ENCODE measurements at places on chromosomes 12 and 14.

- no peak for DNase-seq
These were observed 270.1 kb downstream of the ZFP36L1 start for GRCh38 chr14:68522510-68523325.

DNA sequence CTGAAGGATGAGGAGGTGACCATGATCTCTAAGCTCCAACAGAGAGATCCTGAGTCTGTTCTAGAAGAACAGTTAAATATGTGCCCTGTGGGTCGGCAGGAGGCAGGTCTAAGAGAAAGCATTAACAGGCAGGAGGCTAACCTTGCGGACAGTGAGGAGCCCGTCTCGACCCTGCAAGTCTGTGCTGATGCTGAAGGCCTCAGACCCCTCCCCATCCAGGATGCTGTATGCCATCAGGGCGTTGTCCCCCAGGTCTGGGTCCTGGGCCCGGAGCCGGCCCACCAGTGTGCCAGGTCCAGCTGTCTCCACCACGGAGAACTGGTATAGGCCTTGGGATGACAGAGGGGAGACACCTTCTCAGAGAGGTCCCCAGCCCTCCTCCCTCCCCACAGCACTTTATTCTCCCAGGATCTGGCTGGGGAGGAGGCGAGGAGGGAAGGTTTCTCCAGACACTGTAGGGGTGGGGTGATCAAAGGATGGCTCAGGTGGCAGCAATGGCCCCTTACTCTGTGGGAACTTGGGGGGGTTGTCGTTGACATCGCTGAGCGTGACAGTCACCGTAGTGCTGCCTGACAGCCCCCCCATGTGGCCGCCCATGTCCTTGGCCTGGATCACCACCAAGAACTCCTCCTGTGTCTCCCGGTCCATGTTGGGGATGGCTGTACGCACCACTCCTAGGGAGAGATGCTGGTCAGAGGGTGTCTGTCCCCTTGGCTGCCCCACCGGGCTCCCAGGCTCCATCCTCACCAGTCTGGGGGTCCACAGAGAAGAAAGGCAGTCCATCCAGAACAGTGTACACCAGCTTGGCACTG, 3.1 kb downstream of the CDH24 start:
- DNase-seq, result no peak

- no peak for DNase-seq
These were observed 42.6 kb downstream of the FRS2 start for GRCh38 chr12:69512820-69513219.

DNA sequence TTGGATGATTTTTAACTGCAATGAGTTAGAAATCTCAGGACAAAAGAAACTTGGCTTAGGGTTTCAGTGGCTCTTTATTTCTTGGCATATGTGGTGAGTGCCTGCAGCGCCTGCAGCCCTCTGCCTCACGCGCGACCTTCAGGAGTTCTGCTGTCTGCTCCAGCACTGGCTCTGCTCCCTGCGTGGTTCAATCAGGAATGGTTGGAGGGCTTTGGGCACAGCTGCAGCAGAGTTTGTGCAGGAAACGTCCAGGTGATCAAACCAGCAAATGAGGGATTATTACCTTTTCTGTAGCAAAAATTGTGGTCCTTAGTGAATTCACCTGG, 19.8 kb downstream of the PPM1H start:
- no peak for DNase-seq

DNA sequence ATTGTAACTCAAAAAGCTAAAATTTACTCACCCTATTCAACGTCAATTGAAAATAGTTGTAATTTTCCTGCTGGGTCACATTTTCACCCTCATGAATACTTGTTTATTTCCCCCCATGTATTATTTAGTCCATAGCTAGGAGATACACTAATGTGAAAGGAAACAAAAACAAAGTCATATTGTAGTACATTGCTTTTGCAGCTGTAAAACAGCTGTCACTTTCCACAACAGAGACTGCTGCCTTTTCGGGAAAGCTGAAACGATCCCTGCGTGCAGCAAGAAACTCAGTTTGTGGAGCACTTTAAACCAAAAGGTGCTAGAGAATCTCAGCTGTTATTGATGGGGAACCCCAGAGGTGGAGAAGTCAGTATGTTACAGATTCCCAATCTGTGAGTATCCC, 4.3 kb downstream of the RACGAP1 start:
- no peak for DNase-seq

DNA sequence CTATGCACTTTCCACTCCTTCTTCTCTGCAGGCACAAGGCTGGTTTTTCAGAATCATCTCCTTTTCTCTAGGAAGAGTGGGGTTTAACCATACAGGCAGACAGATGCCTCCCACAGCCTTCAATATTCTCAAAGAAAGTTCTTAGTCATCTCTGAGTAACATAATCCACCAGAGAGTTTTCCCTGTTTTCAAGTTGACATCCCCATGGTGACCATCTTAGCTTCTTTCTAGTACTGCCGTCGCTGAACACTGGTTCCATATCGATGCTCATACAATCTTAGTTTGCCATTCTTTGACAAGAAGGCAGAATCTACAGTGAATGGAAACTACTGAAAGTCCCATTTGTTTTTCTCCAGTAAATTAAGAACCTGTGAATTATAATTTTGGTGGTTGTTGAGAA, 28.6 kb downstream of the TPH2 start:
- DNase-seq, result no peak

GRCh38 chr14:31672709-31673108, 111.5 kb downstream of the NUBPL start:
- no peak for DNase-seq

DNA sequence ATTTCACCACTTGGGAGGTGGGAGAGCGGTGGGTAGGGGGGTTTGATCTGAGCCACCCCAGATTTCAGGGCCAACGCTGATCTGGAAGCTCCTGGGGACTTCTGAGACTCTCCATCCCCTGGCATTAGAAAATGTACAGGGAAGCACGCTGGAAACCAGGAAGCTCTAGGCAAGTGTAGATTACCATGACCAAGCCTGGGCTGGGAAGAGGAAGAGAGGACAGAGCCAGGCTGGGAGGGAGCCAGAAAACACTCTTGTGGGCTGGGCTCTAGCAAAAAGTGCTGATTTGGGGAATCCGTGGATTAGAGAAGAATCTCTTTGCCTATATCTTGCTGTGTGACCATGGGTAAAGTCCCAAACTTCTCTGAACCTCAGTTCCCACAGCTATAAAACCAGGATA, 236.7 kb downstream of the BCL11B start:
- DNase-seq, result no peak

DNA sequence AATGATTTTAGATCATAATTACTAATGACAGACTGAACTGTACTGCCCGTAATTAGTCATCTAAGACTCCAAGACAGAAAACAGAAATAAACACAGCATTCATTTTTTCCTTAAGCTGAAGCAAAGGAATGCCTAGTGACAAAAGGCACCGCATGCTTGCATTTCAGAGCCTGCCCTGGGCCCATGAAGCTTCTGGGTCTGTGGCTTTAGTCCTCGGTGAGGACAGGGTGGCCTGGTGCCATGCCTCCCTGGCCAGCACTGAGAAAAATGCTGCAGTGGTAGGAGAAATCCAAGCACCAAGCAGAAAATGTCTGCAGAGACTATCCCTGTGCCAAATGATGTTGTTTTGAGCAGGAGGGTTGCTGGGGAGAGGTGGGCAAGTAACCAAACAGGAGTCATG, 171.6 kb downstream of the CALM1 start:
- DNase-seq, result no peak

- no peak for DNase-seq
These were observed 290.4 kb upstream of the RTL1 start for GRCh38 chr14:101193845-101194372.

DNA sequence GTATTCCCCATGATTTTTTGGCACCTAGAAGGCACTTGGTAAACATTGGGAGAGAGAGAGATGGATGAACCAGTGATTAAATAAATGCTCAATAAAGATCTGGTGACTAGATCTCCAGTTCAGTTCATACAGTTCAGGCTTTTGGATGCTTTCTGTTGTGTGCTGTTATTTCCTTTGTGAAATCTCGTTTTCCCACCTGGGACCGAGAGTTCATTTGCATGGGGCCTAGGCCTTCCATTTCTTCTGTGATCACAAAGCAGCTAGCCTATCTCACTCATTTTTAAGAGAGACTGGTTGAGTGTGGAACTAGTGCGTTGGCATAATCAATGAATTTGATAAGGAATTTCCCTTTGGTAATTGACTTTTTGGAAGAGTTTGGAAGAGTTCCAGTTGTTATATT, 104.0 kb downstream of the VRK1 start:
- DNase-seq, result no peak
